ENCODE measurements at places on chromosomes 7 and 10.

- H3K4me3 ChIP-seq, result no peak overlapping the region
- no peak for DNase-seq
- H3K4me1 ChIP-seq, result peaks cover 11% of the 10 kb centered on the region
- H3K27me3 ChIP-seq, result no peaks in the 10 kb centered on the region
- H3K27ac ChIP-seq, result no peak overlapping the region
- H3K36me3 ChIP-seq, result no peaks in the 10 kb centered on the region
Observed at GRCh38 chr7:44547536-44548231, 6.6 kb upstream of the NPC1L1 start.

DNA sequence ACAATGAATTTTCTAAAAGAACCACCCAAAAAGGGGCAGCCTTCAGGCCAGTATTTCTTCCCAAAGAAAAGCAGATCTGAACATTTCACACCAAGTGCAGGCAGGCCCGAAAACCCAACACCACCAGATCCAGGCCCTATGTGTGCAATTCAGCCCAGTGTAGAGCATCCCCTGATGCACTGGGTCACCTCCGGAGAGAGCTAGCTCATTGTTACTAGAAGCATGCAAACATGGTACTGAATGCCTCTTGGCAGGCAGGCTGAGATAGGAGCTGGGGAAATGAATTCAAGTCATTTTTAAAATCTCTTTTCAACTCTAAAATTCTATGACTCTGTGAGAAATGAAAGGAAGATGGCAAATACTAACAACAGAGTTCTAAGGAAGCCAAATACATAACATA is 174.8 kb downstream of the ELMO1 start:
- no peaks in the 10 kb centered on the region for H3K36me3 ChIP-seq
- DNase-seq, result no peak
- no peak overlapping the region for H3K27ac ChIP-seq
- no peak overlapping the region for H3K4me3 ChIP-seq

DNA sequence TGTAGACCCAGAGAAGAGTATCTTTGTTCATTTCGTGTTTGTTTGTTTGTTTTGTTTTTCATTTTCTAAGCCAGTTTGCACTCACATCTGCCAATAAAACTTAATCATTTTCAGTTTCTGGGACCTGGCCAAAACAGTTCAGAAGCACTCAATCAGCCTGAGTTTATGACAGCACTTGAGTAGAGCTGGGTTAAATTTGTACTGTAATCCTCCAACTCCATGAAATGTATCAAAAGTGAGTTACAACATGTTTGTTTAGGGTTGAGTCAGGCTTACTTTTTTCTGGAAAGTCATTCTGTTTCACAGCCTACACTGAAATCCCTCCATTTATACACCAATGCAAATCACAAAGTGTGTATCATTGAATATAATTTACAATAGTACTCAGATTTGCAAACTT is 91.9 kb downstream of the ZWINT start:
- no peaks in the 10 kb centered on the region for H3K4me1 ChIP-seq
- H3K27me3 ChIP-seq, result no peaks in the 10 kb centered on the region
- H3K27ac ChIP-seq, result no peak overlapping the region
- DNase-seq, result no peak

DNA sequence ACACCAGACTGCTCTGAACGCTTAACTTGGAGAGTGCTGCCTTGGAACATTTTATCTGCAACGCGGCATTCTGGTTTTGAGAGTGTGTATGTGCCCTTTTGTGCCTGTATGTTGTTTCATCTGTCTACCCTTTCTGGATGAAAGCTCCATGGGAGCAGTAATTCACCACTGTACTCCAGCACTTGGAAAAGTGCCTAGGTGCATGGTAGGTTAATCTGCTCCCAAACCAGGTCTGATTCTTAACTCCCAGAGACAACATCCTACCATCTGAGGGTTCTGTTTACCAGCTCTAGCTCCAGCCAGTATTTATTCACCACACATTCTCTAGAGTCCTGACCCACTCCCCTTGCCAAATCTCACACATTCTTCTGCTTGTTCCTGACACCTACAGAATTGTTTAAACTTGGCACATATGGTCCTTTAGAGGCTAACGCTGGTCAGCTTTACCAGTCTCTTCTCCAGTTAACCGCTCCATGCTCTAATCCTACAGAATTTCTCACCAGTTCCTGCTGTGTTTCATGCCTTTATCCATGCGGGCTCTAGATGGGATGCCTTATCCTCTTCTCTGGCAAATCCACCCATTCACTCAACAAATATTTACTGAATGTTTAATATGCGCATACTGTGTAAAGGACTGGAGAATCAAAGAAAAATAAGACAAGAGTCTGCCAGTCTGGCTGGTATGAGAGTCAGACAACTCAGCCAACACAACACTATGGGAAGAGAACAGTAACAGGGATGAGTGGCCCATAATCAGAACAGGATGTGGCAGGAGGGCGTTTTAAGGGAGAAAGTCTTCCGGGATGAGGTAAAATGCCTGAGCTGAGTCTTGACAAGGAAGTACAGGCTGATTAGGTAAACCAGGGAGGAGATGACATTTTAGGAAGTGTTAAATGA is 46.3 kb downstream of the MTPN start:
- no peak overlapping the region for H3K4me3 ChIP-seq
- peaks cover 25% of the 10 kb centered on the region for H3K4me1 ChIP-seq
- no peaks in the 10 kb centered on the region for H3K36me3 ChIP-seq
- H3K27me3 ChIP-seq, result no peaks in the 10 kb centered on the region
- no peak for DNase-seq

- DNase-seq, result no peak
- H3K27ac ChIP-seq, result no peak overlapping the region
- H3K27me3 ChIP-seq, result no peaks in the 10 kb centered on the region
- no peaks in the 10 kb centered on the region for H3K4me1 ChIP-seq
Observed at GRCh38 chr10:11411926-11412545, 199.4 kb downstream of the USP6NL start.

DNA sequence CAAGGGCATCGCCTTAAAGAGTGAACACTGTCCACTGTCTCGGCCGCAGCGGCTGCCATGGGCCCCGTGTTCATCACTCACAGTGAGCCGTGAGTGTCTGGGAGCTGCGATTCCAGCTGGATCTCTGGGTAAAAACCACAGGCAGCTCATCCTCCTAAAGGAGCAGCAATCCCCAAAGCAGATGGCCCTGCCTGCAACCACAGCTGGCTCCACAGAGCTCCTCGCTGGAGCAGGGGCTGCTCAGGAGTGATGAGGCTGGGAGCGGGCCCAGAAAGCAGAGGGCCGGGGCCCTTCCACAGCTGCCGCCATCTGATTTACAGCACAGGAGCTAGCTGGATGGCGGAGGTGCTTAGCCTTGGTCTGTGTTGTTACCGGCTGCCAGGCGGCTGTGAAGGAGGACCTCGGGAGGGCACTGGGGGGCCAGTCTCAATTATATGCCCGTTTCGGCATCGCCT is 6.6 kb upstream of the TMEM184A start:
- H3K36me3 ChIP-seq, result no peaks in the 10 kb centered on the region
- H3K4me3 ChIP-seq, result no peak overlapping the region
- H3K4me1 ChIP-seq, result peaks cover 8% of the 10 kb centered on the region
- no peak overlapping the region for H3K27ac ChIP-seq
- no peaks in the 10 kb centered on the region for H3K27me3 ChIP-seq
- DNase-seq, result no peak

DNA sequence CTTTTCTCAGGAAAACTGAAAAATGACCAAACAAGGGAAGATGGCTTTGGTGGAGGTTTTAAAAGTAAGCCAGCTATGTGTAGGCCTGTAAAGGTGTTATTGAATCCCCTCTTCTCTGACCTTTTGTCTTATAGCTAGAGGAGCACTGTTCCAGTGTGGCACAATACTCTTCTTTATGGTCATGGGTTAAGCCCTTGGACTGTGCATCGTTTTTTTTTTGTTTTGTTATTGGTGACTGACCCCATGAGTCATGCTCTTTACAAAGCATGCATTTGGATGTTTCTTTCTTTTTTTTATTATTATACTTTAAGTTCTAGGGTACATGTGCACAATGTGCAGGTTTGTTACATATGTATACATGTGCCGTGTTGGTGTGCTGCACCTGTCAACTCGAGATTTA is 19.6 kb upstream of the FAM25A start:
- H3K36me3 ChIP-seq, result no peaks in the 10 kb centered on the region
- no peak overlapping the region for H3K4me3 ChIP-seq
- no peak overlapping the region for H3K27ac ChIP-seq
- no peaks in the 10 kb centered on the region for H3K4me1 ChIP-seq
- no peak for DNase-seq

DNA sequence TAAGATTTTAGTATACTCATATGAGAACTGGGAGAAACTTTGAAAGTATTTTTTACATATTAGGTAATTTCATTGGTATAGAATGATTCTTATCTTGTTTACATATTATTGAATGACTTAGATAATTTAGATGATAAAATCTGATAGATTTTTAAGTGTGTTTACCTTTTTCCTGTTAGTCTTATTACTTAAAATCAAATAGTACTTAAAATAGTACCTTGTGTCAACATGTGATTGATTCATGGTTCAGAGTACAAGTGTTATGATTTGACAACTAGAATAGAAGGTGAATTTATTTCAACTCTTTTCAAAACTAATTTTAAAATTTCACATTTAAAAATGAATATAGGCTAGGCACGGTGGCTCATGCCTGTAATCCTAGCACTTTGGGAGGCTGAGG is 4.1 kb downstream of the MKLN1 start:
- no peak overlapping the region for H3K4me3 ChIP-seq
- H3K36me3 ChIP-seq, result no peaks in the 10 kb centered on the region

GRCh38 chr7:146876411-146876810 is 759.8 kb downstream of the CNTNAP2 start:
- no peaks in the 10 kb centered on the region for H3K27me3 ChIP-seq
- no peak overlapping the region for H3K27ac ChIP-seq
- H3K4me3 ChIP-seq, result no peak overlapping the region
- no peaks in the 10 kb centered on the region for H3K36me3 ChIP-seq

- no peak for DNase-seq
- no peaks in the 10 kb centered on the region for H3K27me3 ChIP-seq
- peaks cover 13% of the 10 kb centered on the region for H3K4me1 ChIP-seq
- H3K27ac ChIP-seq, result no peak overlapping the region
Observed at GRCh38 chr7:5630670-5631069, 150.8 kb downstream of the RNF216 start.

DNA sequence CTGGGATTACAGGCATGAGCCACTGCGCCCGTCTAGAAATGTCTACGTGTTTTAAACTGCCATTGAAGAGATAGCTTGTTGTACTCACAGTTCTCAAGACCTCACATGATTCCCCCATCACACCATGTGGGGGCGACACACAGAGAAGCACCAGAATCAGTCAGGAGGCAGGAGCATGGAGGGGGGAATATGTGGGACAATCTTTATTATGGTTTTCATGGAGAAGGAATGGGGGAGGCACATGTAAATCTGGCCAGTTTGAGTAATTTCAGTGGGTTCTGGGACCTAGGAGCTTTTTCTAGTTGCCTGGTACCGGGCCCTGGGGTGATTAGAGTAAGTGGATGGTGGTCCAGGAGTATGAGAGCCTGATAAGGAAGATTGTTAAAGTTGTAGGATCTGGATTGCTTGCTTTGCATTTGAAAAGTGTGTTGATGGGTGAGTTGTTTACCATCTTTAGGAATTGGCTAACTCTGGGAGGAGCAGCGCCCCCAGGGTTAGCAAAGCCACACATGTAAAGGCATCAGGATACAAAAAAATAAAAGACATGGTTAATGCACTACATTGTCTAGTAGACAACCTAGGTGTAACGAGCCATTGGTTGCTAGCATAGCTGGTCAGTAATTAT is 85.4 kb upstream of the SLC13A1 start:
- H3K4me1 ChIP-seq, result no peaks in the 10 kb centered on the region
- no peak overlapping the region for H3K27ac ChIP-seq
- no peaks in the 10 kb centered on the region for H3K27me3 ChIP-seq

DNA sequence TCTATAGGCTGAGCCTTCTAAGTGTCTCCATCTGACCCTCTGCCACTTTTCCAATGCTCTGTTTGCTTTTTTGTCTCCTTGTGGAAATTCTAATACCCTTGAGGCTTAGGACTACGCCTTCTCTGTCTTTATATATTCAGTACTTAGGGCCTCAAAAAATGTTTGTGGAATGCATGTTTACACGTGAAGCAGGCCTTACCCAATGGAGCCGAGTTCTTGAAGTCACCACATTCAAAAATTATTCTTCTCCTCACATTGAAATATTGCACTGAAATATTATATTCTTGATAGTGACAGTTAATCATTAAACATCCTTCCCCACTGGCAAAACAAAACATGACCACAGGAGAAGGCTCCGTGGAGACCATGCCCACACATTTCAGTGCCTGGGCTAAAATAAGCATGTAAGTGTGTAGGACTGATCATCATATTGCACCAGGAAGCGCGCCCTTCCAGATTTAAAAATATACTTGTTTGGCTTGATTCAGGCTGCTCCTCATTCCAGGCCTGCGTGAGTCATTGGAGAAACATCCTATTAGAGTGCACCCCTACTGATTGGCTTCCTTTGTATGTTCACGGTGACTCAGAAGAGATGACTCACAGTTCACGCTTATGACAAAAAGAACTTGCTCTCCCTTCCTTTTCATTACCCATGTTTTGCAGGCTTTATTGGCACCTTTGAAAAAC is 307.4 kb upstream of the AOAH start:
- no peaks in the 10 kb centered on the region for H3K36me3 ChIP-seq
- H3K4me1 ChIP-seq, result peaks cover 17% of the 10 kb centered on the region
- DNase-seq, result peak; percentile 93
- no peaks in the 10 kb centered on the region for H3K27me3 ChIP-seq

DNA sequence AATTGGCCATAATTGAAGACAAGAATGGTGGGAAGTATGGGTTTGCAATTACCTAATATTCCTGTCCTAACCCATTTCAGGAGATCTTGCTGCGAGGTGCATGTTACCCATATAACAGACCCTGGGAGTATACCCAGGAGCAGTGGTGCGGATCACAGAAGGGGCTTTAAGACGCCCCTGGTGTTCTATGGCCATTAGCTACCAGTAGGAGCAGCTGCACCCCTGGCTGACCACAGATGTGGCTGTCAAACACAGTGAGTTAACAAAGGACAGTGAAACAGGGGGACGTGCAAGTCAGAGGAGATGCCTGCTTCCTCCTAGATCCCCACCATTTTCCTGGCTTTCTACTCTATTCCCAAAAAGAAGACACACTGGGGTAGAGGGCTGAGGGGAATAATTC is 25.2 kb downstream of the AOC1 start:
- H3K36me3 ChIP-seq, result no peaks in the 10 kb centered on the region
- H3K27me3 ChIP-seq, result no peaks in the 10 kb centered on the region
- DNase-seq, result no peak
- H3K4me3 ChIP-seq, result no peak overlapping the region
- H3K27ac ChIP-seq, result no peak overlapping the region

Data from hepatocyte (in vitro differentiated cells).